Activated T-cell treated with anti-CD3 and anti-CD28 coated beads, Interleukin-2, amount 50 U/mL, for 1 hour (primary cell): ENCODE measurements at places on chromosomes 11 and 22.

DNA sequence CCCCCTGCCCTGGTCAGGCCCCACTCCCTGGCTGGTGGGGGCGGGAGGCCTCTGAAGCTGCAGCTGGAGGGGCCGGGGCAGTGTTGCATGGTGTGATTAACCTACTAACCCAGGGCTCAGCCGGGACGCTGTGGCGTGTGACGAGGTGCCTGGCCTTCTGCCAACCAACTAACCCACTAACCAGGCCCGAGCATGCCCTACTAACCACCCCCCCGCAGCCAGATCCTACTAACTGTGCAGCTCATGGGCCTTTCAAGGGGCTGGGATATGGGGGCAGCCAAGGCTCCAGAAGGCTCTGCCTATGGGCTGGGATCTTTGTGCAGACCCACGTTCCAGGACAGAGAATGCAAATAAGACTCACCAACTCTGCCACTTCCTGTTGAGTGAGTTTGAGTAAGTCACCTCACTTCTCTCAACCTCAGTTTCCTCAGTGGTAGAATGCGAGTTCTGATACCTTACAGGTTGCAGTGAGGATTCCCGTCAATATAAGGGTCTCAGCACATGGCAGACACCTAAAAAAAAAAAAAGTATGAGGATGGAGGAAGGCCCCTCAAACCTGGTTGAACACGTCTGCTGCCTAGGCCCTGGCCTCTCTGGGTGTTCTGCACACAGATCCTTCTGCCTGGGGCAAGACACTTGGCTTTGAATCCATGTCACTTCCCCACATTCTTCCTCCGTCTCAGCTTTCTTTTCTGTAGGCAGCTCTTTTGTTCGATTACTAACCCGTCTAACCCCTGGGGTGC lies 14.1 kb downstream of the MIAT start:
- peak; percentile 74 for DNase-seq

GRCh38 chr11:61917334-61918109 lies at the start of gene RAB3IL1:
RAB3IL1 (minus strand) TSS chr11:61917566; CDS start chr11:61917367, 199 bp downstream.
- no peak for DNase-seq

DNA sequence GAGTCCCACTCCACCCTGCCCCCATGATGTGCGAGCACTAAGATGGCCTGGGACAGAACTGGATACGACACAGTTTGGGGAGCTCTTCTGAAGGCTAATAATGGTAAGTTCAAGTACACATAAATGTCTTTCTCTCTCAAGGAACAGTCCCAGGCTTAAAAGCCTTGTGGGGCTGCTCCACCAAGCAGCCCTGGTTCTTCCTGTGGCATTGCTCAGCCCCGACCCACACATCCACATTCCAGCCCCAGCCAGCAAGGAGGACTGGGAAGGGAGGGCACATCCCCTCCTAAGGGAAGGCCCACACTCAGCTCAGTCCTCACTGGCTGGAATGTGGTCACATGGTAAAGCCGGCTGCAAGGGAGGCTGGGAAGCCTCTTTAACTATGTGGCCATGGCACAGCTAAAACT lies 13.3 kb upstream of the MB start:
- DNase-seq: no peak

- no peak for DNase-seq
These were observed 63.1 kb upstream of the TTC12 start for GRCh38 chr11:113251281-113251680.

DNA sequence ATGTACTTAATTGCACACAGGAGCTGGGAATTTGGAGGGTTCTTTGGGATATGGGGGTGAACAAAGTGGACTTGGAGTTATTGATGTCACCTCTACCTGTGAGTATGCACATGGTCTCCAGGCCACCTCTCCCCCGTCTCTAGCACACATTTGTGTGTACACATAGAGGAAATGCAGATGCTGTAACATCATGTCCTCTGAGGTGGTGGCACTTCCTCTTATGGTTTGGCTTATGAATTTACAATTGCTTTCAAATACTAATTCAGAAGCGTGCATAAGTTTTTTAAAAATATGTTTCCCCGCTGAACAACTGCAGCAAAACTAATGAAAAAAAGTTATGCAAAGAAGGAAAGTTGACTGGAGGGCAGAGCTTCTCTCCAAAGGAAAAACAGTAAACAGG lies 152.0 kb upstream of the TENM4 start:
- DNase-seq: no peak

DNA sequence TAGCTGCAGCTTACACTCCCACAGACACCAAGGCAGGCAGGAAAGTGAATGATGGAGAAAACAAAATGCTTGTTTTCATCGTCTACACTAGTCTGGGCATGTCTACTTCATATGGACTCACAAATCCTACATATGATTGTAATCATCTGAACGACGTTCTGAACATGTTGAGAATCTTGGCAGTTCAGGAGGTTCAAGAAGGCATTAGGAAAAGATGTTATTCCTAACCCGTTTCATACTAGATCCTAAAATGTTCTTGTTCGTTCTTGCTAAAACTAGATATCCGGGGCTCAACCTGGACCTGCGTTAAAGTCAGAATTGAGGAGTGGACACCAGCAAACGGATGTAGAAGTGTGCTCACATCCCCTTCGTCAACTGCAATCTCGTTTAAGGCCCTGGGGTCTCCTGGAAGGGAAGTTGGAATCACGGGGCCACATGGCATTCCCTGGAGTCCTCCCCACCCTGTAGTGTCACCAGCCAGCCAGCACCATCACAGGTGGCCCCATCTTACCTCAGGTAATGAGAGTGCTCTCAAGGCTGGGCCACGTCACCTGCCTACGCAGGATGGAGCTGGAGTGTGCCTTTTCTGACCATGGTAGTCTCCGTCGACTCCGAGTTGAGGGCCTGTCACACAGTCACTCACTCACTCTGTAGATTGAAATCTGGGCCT lies 37.3 kb downstream of the C11orf58 start:
- DNase-seq: no peak

DNA sequence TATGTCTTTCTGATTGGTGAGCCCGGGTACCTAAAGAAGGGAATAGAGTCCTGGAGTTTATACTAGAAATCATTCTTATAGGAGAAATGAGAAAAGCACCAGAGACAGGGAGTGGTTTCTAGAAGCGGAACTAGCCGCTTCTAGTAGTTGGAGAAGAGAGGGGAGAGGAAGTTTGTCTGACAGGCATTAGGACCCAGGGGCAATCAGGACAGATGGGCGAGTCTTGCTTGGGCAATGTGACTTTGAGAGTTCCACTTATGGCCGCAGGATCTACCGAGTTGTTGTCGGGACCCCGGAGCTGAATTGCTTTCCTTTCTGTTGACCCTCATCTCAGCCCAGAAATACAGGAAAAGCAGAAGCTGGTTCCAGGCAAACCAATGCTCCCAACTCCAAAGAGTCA lies 596.8 kb upstream of the CNTN5 start:
- DNase-seq: no peak

DNA sequence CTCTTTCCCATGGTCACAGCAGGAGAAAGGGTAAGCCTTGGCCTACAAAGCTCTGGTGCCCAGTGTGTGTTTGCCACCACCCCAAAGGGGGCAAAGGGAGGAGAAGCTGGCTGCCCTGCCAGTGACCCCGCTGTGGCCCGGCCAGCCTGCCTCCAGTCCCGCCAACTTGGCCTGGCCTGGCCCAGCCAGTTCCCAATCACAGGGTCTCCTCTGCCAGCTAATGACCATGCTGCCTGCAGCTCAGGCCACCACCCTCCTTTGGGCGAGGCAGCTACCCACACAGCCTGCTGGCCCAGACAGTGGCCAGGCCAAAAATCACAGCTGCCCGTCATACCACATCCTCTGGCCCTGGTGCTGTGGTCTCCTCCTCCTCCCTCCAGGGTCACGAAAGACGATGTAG lies 5.1 kb downstream of the GDPD5 start:
- DNase-seq: no peak

DNA sequence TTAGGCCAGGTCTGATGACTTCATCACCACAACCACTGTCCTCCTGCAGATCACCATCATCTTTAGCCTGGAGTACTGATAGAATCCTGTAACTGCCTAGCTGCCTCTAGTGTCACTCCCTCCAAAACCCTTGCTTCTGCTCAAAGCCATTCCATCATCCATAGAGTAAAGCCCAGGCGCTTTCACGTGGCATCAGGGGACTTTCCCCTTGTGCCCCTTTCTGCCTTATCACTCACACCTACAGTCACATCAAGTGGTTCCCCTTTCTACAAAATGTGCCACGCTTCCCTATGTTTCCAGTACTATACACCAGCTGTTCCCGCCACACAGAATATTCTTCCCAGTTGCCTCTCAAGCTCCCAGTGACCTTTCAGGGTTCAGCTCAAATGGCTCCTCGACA lies 75.9 kb downstream of the MN1 start:
- DNase-seq: no peak

DNA sequence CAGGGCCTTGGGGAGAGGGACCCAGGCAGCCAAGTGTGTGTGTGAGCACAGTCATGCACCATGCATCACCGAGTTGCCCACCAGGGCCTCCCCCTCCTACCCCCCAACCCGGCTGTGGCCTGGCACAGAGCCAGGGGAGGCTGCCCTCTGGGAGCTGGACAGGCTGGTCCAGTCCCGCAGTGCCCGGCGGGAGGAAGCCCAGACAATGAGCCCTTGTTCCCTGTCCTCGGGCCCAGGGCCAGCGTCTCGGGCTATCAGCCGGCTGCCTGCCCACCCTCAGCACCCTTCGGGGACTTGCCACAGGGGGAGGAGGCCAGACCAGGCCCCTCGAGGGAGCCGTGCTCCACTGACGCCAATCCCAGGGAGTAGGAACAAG lies 4.5 kb downstream of the LRRC75B start:
- DNase-seq: no peak

GRCh38 chr11:120168108-120168959 lies 30.4 kb upstream of the TRIM29 start:
- no peak for DNase-seq

GRCh38 chr22:39732625-39733024 lies 160.9 kb downstream of the ENTHD1 start:
- no peak for DNase-seq

- DNase-seq: no peak
These were observed 199.5 kb upstream of the PLET1 start for GRCh38 chr11:112460141-112460540.

- no peak for DNase-seq
These were observed 62.1 kb upstream of the LMO1 start for GRCh38 chr11:8325591-8326304.

DNA sequence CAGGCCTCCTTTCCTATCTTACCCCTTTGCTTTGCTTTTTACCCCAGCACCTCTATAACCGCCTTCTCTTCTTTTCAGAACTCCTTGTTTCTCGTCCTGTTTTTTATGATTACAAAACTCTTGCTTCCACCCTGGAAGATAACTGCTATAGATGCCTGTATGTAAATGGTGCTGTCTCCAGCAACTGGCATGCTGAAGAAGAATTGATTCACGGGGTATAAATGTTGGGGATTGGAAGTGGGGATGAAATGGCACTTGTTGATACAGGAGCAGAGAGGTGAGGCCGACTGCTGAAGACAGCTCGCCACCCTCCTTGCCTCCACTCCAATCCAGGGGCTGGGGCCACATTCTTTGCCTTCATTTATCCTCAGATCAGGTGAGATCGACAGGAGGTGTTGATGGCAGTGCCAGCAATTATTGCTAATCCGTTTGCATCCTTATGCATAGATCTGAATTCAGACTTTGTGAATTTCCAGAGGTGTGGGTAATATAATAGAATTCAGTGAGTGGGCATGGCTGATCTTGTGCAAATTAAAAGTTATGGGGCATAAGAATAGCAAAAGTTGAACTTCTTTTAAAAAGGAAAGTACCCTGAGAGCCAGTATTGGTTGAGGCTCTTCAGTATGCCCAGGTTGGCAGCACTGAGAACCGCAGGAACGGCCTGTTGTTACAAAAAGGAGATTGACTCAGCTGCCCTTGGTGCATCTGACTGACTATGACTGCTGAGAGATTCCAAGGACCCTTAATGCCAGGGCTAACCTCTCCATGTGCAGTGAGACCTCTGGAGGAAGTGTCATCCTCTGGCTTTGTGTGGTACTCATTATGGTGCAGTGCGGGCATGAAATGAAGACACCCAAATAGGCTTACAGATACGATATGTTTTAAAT lies 5.3 kb downstream of the NEAT1 start:
- DNase-seq: peak; percentile 60

DNA sequence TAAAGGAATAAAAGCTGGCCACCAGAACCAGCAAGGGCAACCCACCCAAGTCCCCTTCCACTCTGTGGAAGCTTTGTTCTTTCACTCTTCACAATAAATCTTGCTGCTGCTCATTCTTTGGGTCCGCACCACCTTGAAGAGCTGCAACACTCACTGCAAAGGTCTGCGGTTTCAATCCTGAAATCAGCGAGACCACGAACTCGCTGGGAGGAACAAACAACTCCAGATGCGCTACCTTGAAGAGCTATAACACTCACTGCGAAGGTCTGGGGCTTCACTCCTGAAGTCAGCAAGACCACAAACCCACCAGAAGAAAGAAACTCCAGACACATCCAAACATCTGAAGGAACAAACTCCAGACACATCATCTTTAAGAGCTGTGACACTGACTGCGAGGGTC lies 365.2 kb upstream of the LUZP2 start:
- no peak for DNase-seq

DNA sequence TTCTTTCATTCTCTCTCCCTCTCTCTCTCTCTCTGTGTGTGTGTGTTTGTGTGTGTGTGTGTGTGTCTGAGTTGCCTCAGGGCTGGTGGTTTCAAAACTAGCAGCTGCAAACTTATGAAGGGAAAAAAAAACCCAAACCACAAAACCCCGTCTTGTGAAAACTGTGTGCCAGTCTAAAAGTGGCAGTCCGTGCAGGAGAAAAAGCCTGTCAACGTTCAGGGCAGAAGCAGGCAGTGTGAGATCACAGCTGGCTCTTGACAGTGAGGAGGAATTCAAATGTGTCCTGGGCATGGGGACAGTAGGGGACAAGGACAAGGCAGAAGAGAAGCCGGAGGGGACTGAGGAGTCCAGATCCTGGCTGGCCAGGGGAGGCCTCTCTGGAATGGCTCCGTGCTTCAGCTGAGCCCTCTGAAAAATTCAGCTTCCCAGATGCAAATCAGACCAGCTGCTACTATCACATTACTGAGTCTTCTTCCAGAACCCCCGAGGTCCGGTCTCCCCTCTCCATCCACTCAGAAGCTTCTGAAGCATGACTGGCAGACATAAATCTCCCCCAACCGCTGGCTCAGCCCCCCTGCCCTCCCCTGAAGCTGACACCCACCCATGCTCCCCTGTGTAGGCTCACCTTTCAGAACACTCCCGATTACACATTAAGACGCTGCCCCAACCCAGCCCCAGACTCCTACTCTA lies 31.9 kb downstream of the FLI1 start:
- DNase-seq: peak; percentile 56

DNA sequence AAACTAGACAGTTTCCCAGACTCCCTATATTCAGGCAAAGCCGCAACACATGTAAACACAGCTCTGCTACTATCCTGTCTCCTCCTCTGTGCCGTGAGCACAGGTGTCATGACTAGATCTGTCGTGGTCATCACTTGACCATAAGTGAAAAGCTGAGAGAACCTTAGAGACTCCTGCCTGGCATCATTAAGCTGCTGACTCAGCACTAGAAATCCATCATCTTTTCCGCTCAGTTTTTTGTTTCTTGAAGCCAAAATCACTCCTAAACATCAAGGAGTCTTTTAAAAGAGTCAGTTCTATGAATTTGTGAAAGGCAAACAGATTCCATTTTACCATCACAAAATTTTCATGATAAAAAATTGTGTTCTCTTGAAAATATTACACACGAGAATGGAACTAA lies 102.5 kb upstream of the TP53AIP1 start:
- no peak for DNase-seq
